ENCODE measurements at places on chromosomes 5 and 9.

GRCh38 chr9:94865582-94866452 lies 139.3 kb downstream of the AOPEP start:
- DNase-seq: no peak

- no peak for DNase-seq
These were observed 119.1 kb upstream of the ITGA1 start for GRCh38 chr5:52668544-52669185.

DNA sequence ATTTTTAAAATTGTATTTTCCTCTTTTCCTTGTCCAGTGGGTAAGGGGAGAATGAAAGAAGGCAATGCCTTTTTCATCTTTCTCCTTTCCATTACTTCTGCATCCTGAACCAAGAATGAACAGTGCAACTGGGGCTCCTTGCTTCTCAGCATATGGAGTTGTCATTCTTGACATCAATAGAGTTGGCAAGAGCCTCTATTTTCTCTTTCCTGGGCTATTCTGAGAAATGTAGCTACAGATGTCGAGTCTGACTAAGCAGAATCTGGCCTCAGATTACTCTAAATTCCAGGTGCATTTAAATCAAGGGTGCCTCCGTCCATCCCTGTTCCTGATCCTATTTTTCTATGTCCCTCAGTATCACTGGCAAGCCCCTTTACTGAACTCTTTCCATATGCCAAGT lies 244.8 kb downstream of the GLIS3 start:
- no peak for DNase-seq

DNA sequence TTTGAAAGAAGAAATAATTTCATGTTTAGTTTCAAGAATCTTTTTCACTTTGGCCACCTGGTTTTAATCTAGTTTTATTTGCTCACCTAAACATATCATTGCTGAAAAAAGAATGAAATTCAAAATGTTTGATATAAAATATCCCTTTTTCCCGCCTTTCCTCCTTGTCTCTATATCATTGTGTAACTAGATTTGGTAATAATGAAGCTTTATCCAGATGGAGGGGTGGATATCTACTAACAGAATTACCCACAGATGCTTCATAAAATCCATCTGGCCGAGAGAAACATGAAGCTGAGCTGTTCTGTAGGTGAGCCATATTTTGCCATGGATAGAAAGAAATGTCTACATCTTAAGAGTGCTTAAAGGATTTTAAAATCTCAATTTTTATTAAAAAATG lies 214.7 kb downstream of the ICE1 start:
- no peak for DNase-seq

Data from kidney (tissue), 22 donors.